Stimulated activated CD4-positive, alpha-beta T cell treated with anti-CD3 and anti-CD28 coated beads, TNF-alpha, amount 100 ng/mL, for 24 hours (primary cell): ENCODE measurements at places on chromosomes 5 and 9.

DNA sequence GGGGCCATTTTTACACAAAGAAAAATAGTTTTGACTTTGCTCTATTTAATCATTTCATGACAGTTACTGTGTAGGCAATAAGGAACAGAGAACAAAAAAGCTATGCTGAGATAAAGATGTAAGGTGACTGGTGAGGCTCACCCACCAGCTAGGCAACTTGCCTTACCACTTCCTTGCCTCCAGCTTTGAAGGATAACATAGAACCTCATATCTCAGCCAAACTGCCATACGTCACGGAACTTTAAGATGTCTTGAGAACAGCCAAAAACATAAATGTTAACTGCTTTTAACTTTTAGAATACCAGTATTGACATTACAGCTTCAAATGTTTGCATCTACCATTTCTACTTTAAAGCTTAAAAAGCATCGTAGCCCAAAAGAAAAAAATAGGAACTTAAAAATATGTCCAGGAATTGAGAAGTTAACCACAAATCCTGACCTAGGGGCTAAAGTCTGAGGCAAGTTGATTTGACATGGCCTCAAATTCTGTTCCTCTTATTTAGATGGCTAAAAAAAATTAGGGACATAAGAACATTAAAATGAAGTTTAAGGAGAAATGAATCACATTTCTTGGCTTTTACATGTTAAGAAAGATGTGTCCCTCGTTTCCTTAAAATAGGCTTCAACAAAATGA, 7.7 kb upstream of the GCNT4 start:
- DNase-seq, result no peak

DNA sequence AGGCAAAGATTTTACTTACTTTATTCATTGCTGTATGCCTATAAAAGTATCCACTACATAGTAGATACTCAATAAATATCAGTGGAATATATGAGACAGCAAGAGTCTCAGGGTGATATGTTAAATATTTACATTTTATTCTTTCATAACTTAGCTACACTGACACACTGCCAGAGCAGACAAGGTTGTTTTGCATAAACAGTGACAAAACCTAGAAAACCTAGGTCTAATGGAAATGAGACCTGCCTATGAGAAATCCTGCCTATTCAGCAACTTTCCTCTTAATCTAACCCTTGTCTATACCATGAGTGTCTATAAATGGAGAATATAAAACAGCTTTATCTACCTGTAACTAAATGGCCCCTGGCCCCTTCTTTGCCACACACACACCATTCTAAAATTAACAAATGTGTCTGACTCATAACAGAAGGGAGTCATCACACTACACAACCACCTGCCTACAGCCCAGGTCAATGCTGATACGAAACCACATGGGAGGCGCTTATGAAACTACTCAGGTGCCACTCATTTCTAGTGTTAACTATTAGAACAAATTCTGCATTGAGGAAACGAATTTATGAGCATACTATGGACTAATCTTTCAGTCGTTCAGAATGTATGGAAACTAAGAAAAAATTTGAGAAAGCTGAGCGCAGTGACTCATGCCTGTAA, 60.3 kb downstream of the UBAP2 start:
- DNase-seq, result peak; percentile 38

GRCh38 chr5:42506662-42507061, 83.4 kb downstream of the GHR start:
- DNase-seq, result no peak

- no peak for DNase-seq
Observed at GRCh38 chr5:95959888-95960666, 1.6 kb downstream of the ELL2 start.

DNA sequence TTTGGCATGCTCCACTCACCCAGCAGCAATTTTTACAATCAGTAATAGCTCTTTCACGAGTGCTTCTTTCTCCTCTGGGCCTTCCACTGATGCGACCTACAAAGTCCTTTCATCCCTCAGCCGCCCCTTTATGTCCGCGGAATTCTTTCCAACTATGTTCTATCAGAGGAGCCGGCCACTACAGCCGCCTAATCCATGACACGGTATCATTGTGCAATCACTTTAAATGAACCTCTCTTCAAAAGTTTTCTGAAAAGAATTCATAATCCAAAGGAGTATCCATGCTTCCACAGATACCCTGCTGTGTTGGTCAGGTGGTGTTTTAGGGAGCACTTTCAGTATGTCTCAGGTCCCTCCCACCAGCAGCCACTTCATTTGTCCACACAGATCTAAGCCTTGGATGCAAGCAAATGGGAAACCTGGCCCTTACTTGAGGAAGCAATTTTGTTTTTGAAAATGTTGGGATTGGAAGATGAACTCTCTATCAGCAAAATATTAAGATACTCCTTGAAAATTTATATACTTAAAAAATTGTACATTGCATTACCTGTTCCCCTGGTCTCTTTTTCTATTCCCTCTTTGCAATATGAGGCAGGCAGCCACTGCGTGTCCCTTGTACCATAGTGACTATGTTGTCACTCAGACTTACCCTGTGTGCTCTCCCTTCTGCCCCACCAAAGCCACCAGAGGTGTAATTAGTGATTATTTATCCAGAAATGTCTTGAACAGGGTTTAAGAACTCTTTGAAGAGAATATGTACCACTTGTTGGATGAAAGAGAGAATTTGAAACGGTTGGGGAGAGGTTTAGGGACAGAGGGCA, 12.9 kb upstream of the MEF2C start:
- no peak for DNase-seq
